ENCODE measurements at places on chromosomes 1 and 21. TPM values are rescaled to one million over a fixed set of nuclear protein-coding genes. Genes with fewer than 3 reads are reported as not detected.

- no peak for DNase-seq
These were observed 41.3 kb downstream of the RERE start for GRCh38 chr1:8776104-8776503.

DNA sequence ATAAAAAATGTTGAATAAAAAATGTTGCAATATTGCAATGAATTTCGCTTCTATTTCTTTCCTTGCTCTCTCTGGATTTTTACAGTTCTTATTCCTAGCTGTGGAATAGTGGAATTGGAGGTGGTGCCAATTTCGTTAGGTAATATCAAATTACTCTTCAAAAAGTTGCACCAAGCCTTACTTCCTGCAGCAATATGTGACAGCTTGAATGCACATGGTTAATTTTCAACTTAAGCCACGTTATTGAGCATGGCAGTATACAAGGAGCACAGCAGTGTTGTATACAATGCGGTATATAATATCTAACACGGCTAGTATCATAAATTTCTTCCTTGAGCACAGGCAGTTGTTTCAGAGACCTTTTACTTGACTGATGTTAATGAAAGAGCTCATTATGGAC lies 152.5 kb downstream of the NOS1AP start:
- no peak for DNase-seq

The SIM2 gene
- total RNA-seq: not detected

GRCh38 chr1:57422271-57423134 lies 1.4 kb downstream of the DAB1 start:
- DNase-seq: no peak

GRCh38 chr1:69967245-69967766 lies 238.1 kb downstream of the LRRC40 start:
- DNase-seq: no peak

The NEK2 gene
- 0.32 TPM for total RNA-seq

DNA sequence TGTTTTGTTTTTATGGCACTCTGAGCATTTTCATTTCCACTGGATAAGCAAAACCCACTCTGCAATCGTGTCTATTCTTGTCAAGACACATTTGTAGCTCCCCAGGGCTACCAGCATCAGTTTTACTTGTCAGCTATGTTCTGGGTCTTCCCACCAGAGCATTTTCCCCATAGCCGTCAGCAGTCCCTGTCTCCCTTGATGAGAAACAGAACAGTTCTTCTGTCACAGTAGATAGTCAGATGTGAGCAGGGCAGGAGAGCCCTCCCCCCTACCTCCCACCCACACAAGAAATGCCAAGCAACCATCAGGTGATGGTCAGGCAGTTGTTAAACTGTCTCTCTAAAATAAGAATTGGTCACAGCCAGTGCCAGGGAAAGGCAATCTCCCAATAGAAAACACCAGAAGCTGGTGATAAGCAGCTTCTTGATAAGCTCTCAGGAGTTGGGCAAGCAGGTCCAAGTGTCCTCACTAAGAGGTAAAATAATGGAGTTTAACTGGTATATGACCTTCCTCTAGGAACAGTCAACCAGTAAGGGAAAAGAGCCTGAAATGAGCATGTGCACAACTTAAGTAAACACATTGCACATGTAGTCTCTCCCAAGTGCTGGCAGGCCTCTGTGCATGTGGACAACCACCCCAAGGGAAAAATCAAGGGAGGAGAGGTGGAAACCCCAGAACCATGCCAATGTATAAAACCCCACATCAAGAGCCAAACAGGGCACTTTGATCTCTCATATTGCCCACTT lies 208.2 kb downstream of the S1PR1 start:
- DNase-seq: no peak

DNA sequence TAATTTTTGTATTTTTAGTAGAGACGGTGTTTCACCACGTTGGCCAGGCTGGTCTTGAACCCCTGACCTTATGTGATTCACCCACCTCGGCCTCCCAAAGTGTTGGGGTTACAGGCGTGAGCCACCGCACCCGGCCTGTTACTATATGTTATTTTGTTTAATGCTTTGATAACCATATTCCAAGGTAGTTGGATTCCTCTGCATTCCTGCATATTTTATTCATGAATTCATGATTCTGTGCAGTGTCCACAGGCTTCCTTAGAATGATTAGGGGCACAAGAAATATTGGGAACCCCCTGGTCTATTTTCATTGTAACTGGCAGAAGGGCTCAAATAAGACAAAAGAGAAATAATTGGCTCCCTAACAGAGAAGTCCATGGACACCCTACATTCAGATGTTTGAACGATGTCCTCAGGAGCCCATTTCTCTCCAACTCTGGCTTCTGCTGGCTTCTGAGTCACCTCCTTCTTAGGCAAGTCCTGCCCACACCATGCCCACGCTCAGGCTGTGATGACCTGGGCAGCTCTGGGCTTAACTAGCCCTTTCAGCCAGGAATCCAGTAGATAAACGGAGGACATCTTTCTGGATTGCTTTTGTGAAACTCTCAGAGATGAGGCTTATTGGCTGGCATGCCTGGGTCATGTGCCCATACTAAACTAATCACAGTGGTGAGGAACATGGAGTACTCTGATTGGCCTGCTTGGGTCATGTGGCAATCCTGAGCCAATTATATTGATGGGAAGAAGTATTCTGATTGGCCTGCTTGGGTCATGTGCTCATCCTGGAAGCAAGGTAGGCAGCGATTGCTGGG lies 32.6 kb downstream of the TNFRSF8 start:
- no peak for DNase-seq

The PEAR1 gene
- total RNA-seq: 8.1 TPM

- DNase-seq: no peak
These were observed 4.3 kb downstream of the PLCH2 start for GRCh38 chr1:2480236-2480985.

The TOR1AIP2 gene
- 48.8 TPM for total RNA-seq

GRCh38 chr21:25062061-25062460 lies 545.2 kb downstream of the MRPL39 start:
- no peak for DNase-seq

The VWA1 gene
- 20.5 TPM for total RNA-seq

The OR10T2 gene
- not detected for total RNA-seq

- no peak for DNase-seq
These were observed 2.5 kb upstream of the TFAP2E start for GRCh38 chr1:35570589-35571137.

GRCh38 chr1:208243967-208244916 lies at the start of gene PLXNA2:
Gene PLXNA2 (minus strand): TSS chr1:208244384. CDS start chr1:208217922, 26,462 bp downstream.
- peak; percentile 94 for DNase-seq

The F5 gene
- 16.6 TPM for total RNA-seq

GRCh38 chr1:238135708-238136664 lies 245.3 kb upstream of the ZP4 start:
- DNase-seq: no peak

GRCh38 chr1:173430677-173431303 lies 46.3 kb upstream of the PRDX6 start:
- DNase-seq: no peak

The CAMK2N1 gene
- total RNA-seq: 11.8 TPM

Measured in Right ventricle myocardium inferior (tissue), 1 donor.